ENCODE measurements at places on chromosomes 2 and 18.
A peak's percentile ranks its signal among the peaks of the same experiment; 100 is the strongest.

GRCh38 chr2:154466226-154466625 is 232.3 kb upstream of the KCNJ3 start:
- no peak for DNase-seq

DNA sequence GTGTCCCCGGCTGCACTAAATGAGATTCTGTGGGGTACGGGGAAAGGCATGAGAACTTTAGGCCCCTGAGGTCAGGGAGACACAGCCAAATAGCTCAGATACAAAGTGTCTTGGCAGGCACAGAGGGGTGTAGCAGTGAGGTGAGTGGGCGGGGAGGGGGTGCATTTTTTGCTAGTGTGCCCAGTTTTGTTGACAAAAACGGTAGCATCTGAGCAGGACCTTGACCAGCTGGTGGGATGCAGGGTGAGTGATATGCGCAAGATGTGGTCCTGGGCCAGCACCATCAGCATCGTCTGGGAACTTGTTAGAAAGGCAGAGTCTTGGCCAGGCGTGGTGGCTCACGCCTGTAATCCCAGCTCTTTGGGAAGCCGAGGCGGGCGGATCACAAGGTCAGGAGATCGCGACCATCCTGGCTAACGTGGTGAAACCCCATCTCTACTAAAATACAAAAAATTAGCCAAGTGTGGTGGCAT is 127.3 kb upstream of the LGALSL start:
- DNase-seq, result no peak

GRCh38 chr2:101802329-101802728 is 104.8 kb downstream of the MAP4K4 start:
- no peak for DNase-seq

DNA sequence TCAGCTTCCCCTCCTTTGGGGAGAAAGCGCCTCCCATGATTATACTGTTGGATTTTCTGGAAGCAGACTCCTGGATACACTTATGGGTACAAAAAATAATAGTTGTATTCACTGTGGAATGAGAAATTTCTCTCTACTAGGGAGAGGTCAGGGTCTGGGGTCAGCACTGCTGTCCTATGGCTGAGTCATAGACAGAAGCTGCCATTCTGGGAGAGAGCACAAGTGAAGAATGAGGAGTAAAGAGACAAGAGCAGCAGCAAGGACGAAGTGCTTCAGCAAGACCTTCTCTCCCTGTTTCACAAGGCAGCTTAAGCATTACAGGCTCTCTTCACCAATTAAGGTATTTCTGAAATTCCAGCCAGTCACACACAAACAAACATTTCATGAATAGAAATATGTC is 10.1 kb upstream of the UNC80 start:
- no peak for DNase-seq

DNA sequence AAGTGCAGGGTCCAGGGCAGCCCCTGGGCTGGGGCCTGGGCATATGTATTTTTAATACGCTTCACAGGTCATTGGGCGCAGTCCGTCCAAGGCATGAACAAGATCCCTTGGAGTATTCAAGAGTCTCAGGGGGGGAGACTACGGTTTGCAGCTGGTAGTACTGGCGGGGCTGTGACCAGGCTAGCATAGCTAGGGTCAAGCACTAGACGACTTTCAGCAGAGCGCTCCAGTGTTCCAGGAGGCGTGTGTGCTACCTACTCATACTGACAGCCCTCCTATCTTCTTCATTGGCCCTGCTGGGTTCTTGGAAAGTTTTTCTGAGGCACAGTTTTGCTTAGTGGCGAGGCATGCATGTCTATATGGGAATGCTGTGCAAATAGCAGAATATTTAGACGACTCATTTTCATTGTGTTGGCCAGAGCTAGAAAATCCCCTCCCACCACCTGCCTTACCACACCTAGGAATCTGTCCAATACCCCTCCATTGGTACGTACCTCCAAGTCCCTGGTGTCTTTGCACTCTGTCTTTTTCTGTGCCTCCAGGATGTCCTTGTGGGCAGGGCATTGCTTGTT is 68.2 kb downstream of the GLI2 start:
- DNase-seq, result no peak

DNA sequence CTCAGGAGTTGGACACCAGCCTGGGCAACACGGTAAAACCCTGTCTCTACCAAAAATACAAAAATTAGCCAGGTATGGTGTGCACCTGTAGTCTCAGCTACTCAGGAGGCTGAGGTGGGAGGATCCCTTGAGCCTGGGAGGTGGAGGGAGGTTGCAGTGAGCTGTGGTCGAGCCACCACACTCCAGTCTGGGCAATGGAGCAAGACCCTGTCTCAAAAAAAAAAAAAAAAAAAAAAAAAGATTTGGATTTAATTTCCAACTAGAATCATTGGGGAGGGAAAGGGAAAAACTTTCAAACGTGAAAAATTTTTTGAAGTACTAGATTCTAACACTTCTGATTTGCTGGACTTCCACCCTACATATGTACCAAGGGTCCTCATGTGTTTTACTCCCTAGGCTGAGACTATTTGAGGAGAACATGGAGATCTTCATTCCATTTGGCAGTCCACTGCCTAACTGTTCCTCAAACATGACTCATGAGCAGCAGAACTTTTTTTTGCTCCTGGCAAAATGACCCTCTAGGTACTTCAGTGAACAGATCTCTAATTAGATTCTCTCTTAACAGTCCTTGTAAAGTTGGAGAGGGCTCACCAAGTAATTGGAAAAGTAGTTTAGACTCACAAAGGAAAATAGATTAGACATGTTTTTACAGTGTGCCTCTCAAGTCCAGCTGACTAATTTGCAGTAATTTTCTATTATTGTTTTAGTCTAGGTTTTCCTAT is 267.6 kb downstream of the METTL4 start:
- DNase-seq, result no peak

DNA sequence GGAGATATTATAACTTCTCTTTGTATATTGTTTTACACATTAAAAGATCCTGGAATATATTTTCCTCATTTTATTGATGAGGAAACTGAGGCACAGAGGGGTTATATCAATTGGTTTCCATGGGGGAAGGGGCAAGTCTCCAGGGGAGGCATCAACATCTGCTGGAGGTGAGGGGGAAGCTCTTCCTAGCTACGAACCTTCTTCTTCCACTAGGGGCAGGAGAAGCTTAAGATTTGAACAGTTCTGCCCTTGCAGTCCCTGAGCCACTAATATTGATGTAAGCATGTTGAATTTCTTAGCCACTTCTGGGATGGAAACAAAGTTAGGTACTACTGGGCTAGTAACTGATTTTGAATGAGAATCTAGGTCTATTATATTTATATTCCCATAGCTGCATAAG is 140.1 kb upstream of the AQP4 start:
- peak; percentile 65 for DNase-seq

Measured in GM23338 (cell line).